ENCODE measurements at places on chromosomes 1 and 21. TPM values are rescaled to one million over a fixed set of nuclear protein-coding genes. Genes with fewer than 3 reads are reported as not detected.

Gene CLDN19
- total RNA-seq = 2.7 TPM

- no peak for DNase-seq
These were observed 69.5 kb downstream of the SERINC2 start for GRCh38 chr1:31482482-31483011.

Gene C1orf141
- total RNA-seq = not detected

DNA sequence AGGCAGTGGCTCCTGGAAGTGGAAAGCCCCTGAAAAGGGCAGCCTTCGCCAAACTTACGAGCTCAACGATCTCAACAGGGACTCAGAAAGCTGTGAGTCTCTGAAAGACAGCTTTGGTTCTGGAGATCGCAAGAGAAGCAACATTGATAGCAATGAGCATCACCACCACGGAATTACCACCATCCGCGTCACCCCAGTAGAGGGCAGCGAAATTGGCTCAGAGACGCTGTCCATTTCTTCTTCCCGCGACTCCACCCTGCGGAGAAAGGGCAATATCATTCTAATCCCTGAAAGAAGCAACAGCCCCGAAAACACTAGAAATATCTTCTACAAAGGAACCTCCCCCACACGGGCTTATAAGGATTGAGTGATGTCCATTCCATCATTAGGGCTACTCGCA is 42.4 kb downstream of the PLPPR4 start:
- DNase-seq = no peak

DNA sequence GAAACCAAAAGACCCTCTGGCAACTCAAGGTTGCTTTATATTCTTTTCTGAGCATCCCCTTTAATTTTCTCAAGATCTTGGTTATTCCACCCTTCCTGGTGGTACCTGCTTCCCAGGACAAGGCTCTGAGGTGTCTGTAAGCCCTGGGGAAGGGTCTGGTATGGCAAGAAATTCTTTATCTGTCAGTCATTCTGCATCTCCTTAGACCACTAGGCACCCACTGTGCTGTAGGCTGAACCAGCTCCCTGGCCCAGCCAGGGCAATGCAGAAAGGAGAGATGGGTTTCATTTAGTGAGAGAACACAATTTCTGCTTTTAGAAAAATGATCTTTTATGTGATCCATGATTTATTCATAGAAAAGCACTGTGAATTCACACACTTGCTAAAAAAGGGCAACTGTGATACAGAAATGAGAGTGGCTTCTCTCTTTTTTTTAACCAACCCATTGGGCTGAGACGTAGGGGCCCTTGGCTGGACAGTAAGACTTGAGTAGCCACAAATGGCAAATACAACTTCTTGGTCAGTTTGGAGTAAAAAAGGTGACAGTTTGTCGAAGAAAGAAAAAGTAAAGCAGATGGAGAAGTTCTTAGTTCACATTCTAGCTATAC is 4.1 kb downstream of the UROD start:
- DNase-seq = no peak

DNA sequence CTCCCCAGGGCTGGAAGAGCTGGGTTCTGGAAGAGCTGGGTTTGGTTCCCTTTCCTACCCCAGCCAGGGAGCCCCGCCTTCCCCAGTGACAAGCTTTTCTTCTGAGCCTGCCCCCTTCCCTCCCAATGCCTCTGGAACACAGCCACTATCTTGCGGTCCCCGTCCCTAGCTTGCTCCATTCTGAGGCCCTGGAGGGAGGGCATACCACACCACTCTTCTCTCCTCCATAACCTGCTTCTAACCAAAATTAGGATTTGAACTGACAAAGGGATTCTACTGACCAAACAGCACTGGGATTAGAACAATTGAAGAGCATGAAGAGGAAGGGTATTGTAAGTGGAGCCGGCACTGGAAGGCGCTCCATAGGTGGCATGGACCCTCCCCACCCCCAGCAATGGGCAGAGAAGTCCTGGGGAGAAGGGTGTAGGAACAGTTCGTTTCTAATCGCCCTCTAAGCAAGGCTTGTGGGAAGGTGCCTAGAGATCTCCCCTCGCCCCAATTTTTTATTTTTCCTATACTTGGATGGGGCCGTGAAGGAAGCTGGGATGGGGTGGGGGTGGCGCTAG is 690 bp downstream of the C1orf216 start:
- peak; percentile 57 for DNase-seq

- no peak for DNase-seq
These were observed 13.9 kb upstream of the PIGM start for GRCh38 chr1:160045653-160046052.
